Gastroesophageal sphincter (tissue), 4 donors: ENCODE measurements at places on chromosomes 16 and 17. TPM values are rescaled to one million over a fixed set of nuclear protein-coding genes. Genes with fewer than 3 reads are reported as not detected.

The CIITA gene
- 5.1 TPM for total RNA-seq

The PERCC1 gene
- total RNA-seq = not detected

DNA sequence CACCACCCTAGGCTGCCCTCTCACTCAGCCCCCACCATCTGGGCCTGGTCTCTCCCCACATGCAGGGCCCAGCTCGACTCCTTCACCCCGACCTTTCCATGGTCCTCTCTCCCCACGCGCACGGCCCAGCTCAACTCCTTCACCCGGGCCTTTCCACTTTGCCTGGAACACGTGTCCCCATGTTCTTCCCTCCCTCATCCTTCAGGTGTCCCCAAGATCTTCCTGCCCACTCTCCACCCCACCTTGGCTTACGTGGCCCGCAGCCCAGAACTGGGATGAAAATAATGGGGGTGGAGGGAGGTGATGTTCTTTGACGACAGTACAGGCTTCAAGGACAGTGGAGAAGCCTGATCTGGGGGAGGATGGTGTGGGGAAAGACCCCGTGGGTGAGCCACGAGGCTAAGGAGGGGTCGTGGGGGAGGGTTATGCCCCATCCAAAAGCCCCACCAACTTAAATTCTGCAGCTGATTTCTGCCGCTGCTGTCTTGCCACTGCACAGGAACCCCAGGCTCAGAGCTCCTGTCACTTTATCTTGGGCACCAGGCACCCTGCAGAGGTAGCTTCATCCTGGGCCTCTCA, 9.9 kb upstream of the MEAK7 start:
- ATAC-seq = no peak

GRCh38 chr16:81198635-81199034, 39.9 kb upstream of the BCO1 start:
- no peak for ATAC-seq

DNA sequence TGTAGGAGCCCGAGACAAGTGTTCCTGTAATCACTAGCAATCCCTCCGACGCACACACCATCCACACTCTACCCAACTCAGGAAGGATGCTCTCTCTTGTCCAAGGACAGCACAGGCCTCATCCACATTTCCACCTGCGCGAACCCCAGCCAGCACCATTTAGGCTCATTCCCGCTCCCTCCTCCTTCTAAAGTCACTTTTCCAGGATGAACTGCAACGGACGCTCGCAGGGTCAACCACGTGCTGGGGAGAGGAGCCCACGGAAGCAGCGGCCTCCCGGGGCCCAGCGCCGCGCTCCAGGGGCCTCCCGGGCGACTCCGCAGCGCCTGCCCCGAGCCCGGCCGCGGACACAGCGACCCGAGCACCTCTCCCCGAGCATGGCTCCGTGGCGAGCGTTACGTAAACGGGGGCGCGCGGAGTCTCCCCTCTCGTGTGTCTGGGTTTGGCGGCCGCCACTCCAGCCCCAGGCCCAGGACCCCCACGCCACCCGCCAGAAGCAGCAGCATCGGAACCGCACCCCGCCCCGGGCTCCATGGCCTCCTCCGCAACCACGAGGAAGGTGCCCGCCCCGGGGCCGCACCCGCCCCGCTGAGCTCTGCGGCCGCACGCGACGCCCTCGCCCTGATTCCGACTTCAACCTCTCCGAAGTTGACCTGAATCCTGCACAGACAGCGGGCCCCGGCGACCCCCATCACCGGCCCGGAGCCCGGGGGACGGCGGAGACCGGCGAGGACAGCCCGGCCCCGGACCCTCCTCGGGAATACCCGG, 668 bp downstream of the USP36 start:
- peak; percentile 22 for ATAC-seq

- ATAC-seq = peak; percentile 42
These were observed 488 bp downstream of the HOXB9 start for GRCh38 chr17:48625495-48626244.

DNA sequence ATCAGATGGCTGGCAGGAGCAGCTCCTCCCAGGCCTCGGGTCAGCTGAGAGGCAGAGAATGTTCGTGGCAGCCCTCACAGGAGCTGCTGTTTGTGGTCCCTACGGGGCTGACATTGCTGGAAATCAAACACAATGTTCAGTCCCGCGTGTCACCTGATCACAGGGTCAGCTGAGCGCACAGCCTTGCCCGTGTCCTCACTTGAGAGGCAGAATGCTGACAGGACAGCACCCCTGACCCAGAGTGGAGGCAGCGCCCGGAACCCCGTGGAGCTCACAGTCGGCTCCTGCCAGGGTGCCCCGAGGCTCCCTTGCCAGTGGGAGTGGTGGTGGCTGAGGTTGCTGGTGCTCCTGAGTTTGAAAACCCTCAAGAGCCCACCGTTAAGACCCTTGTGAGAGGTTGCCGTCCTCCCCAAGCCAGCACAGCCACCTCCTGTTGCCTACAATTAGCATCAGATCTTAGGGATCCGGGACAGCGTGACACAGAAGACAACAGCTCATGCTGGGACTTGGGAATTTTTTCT, 3.6 kb upstream of the CHMP6 start:
- no peak for ATAC-seq

GRCh38 chr17:60959011-60959410, 281.4 kb downstream of the BCAS3 start:
- ATAC-seq = no peak

The TBC1D3C gene
- total RNA-seq = not detected

- no peak for ATAC-seq
These were observed 41.6 kb downstream of the MAPT start for GRCh38 chr17:45935710-45936509.

- ATAC-seq = no peak
These were observed 26.2 kb upstream of the CCL1 start for GRCh38 chr17:34389126-34389750.

- ATAC-seq = no peak
These were observed 2.5 kb upstream of the ABCC12 start for GRCh38 chr16:48158296-48158695.

DNA sequence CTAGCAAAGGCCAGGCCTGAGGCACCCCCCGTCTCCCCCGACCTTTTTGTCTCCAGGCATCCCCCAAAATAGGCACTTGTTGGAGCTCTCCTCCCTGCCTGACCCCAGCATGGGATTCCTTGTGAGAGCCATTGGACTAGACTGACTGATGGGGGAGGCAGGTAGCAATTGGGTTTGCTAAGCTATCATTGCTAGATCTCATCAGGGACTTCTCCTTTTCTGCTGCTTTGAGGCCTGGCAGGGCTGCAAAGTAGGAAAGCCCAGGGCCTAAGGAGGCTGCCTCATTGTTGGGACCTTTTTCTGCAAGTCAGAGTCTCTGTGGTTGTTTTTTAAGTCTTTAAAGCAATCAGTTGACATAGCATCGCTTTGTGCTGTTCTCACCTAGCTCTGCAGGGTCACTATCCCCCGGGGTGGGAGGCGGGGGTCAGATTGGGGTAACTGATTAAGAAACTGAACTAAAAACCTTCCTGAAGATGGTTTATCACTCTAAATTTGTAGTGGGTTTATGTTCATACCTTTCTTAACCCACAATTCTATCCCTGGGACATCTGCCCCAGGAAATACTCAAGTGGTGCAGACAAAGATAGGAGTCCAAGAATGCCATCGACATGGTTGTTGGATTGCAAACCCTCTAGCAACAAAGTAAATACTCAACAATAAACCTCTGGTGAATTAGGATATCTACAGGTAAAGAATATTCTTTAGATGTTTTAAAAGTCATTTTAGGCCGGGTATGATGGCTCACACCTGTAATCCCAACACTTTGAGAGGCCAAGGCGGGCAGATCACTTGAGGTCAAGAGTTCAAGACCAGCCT, 28.0 kb downstream of the LLGL2 start:
- no peak for ATAC-seq

DNA sequence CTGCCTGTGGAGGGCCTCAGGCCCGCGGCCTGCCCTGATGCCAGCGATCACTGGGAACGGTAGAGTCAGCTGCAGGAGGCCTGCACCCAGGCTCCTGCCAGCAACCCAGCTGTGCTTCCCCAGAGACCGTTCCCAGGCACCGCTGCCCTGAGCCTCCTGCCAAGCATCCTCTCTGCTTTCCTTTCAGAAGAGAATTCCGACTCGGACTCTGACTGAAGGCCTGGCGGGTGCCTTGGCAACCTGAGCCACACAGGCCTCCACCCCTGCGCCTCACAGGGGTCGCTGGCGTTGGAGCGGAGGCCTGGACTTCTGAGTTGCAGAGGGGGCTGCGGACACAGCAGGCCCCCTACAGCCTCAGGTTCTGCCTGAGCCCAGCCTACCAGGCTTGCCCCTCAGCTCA, 7.9 kb downstream of the CMTM3 start:
- ATAC-seq = no peak

DNA sequence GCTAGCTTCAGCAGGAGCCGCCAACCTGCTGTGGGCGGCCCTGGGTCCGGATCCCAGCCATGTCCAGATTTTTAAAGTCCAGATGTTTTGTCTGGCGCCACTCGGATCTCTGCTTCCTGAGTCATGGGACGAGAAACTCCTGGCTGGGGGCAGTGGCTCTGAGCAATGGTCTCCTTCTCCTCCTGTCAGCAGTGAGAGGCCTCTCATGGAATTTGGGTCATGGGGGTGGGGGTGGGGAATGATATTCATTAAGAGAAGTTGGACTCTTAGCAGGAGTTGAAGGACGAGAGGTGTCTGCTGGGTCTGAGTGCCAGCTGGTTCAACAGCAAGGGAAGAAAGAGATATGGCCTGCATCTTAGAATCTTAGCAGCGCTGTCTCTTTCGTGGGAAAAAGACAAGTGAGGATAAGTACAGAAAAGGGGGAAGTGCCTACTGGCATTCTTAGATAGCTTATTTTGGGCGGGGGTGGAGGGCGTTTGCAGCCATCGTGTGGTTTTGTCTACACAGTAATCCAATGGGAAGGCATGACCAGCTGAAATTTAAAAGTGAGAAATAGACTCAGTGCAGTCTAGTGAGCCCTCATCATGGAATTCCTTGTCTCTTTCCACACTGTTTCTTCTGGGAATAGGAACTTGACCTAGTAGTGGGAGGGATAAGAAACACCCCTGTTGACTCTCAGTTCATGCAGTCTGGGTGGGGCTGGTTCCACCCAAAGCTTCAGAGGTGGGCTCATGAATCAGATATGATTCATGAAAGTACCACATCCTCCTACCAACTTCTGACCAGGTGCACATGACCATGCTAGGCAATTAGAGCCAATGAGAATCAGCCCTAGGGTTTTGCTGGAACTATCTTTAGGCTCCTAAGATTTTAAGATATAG, 80.5 kb downstream of the MYH13 start:
- peak; percentile 77 for ATAC-seq

The NOG gene
- total RNA-seq = 3.2 TPM

- no peak for ATAC-seq
These were observed 138.9 kb upstream of the CES5A start for GRCh38 chr16:56013962-56014552.

GRCh38 chr17:35387496-35387895, 14.1 kb upstream of the SLFN11 start:
- no peak for ATAC-seq

The TSPAN10 gene
- total RNA-seq = 0.30 TPM

- ATAC-seq = no peak
These were observed 878 bp downstream of the DLG4 start for GRCh38 chr17:7218758-7219157.

The SPATA22 gene
- total RNA-seq = 2.2 TPM

The CLDN7 gene
- 4.7 TPM for total RNA-seq

DNA sequence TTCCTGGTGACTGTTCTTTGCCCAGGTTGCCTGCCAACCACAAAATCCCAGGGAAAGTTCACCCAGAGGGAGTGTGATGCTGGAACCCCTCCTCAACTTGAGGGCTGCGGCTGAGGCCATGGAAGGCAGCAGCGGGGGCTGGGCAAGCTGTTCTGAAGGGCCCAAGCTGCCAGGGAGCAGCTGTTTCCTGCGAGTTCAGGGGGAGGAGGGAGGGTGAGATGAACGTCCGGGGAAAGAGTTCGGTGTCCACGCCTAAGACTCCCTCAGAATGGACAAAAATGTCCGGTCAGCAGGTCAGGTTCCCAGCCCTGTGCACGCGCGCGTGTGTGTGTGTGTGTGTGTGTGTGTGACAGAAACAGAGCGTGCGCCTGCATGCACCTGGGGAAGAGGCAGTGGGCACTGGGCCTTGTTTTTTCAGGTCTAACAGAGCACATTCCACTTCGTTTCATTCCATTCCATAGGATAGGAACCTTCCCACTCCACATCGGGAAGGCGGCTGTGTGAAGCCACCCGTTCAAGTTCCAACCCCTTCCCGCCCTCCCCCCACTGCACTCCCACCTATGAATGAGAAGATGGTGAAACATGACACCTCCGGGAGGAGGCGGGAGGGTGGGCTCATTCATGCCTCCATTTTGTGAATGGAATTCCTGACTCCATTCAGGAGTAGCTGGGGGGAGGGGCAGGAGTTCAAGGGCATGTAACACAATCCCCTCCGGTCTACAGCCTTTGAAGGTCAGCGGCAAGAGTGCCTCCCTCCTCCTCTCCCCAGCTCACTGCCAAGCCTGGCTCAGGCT, 15.7 kb downstream of the ETV4 start:
- peak; percentile 77 for ATAC-seq

The KCNH4 gene
- total RNA-seq = 0.17 TPM

- no peak for ATAC-seq
These were observed 11.9 kb downstream of the TBKBP1 start for GRCh38 chr17:47705536-47706530.

DNA sequence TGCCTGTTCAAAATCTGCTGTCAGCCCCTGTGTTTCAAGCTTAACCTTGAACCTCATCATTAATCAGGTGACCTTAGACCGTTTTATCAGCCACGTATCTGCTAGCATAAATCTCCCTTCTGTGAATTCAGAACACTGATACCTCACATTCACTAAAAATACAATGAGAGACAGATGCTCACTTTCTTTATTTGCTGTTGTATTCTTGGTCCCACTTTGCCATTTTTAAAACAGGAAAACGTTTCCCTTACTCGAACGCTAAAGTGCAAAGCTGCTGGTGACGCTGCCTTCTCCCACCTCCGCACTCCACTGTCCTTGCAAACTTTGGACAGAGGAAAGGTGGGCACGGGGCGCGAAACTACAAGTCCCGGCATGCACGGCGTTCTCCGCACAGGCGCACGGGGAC, 220 bp upstream of the ARHGAP44 start:
- no peak for ATAC-seq

DNA sequence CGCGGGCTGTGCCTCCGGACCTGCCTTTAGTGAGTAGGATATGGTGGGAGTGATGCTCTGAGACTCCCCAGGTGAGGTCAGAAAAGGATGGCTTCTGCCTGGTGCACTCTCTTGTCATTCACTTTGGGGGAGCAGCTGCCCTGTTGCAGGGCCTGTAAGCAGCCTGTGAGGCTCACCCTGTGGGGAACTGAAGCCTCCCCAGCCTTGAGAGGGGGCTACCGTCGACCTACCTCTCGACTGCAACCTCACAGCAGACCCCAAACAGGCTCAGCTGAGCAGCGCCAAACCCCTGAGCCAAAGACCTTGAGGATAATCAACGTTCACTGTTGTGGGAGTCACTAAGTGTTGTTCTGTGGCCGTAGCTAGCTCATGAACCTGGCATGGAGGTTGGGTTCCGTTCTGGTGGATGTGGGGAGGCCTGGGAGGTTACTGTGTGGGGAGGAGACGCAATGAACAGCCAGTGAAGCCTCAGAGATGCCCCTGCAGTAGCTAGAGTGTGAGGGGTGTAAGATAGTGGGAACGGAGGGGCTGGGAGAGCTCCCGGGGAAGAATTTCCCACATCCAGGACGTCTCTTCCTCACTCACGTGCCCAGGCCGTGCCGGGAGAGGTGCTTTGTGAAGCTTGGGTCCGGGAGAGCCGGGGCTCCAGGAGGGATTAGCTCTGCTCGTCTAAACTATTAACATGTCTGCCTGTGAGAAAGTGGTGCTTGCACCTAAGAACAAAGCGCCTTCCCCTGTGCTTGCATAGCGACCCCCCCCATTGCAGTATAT, 38.8 kb downstream of the METRNL start:
- no peak for ATAC-seq
